ENCODE measurements at places on chromosomes 6 and 20.

DNA sequence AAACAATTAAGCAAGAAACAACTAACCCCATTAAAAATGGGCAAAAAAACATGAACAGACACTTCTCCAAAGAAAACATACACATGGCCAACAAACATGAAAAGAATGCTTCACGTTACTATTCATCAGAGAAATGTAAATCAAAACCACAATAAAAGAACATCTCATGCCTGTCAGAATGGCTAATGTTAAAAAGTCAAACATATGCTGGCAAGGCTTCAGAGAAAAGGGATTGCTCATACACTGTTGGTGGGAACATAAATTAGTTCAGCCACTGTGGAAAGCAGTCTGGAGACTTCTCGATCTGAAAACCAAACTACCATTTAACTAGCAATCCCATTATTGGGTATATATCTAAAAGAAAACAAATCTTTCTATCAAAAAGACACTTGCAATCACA lies 217.5 kb downstream of the TINAG start:
- no peak for DNase-seq

DNA sequence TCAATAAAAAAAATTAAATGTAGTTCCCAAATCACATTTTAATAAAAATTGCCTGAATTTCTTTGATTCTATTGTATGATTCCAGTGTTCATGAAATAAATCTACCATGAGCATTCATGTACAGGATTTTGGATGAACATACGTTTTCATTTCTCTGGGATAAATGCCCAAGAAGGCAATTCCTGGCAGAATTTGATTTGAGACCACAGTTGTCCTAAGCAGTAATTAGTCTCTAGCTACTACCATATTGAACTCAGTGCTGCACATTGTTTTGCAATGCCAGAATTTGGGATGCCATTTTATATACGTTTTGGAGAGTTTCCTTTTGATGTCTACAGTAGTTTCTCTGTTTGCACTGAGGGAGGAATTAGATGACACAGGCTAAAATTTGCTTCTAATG lies 265.3 kb upstream of the HS3ST5 start:
- DNase-seq: no peak

DNA sequence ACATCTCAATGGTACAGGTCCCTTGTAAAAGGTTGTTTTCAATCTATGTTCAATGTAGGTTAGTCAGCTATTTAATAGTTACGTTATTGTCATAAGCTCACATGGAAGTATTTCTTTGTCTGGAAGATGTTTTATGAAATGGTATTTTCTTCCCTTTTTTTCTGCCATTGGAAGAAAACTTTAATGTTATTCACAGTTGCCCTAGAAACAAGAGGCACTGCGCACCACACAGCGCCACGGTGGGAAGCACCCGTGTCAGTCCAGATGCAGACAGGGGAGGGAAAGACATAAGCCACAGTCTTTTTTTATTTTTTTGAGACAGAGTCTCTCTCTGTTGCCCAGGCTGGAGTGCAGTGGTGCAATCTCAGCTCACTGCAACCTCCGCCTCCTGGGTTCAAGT lies 82.1 kb downstream of the GCNT2 start:
- no peak for DNase-seq

DNA sequence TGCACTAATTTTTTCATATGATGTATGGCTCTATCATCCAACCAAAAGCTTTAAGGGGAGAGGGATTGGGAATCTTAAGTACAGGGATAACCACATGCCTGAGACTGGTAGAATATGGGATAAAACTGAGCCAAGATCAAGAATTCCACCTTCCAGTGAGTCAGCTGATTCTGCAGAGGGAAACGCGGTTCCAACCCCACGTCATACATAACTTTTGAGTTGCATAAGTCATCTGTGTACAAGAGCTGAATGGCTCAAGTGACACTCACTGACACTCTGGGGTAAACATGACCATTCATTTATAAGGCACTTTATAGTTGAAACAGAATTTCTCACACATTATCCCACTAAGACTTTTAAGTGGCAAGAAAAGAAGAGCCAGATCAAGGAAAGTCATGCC lies 16.4 kb downstream of the TRIM27 start:
- no peak for DNase-seq

GRCh38 chr20:58611236-58612030 lies 39.6 kb upstream of the STX16 start:
- DNase-seq: no peak

DNA sequence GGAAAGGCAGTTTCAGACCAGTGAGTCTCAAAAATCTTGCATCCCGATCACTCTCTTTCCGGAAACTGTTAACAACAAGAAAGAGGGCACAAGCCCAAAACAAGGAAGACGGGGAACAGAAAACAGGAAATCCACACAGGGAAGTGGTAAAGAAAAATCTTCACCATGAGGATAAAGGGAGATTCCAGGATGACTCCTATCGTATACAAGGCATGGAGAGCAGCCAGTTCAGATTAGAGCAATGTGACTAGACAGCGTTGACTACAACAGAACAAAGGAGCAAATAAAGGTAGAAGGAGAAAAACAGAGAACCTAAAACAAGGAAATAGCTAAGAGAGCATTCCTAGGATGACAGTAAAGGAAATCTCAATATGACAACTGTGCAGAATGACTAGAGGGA lies 26.5 kb downstream of the VNN1 start:
- DNase-seq: no peak

Measured in gastrocnemius medialis (tissue), 4 donors.